Forelimb muscle (tissue), 1 donor: ENCODE measurements at places on chromosomes 12 and 14.
A peak's percentile ranks its signal among the peaks of the same experiment; 100 is the strongest.

- DNase-seq: no peak
Observed at GRCh38 chr12:68608191-68608590, 2.5 kb upstream of the RAP1B start.

- no peak for DNase-seq
Observed at GRCh38 chr12:101459642-101460346, 15.3 kb upstream of the SPIC start.

DNA sequence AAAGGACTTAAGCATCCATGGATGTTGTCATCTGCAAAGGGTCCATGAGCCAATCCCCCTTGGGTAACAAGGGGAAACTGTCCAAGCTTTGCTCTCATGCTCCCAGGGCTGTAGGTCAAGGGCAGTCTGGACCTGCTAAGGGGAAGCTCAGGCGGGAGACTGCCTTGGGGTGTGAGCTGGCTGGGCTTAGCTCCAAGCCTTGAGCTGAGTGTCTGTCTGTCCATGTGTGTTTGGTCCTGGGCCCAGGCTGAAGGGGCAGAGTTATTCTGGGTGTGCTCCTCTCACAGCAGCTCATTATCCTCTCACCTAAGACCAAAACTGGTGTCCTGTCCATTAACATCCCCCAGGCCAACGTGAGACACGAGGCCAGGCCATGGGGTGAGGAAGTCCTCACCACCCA, 274.8 kb downstream of the SLC15A4 start:
- no peak for DNase-seq

- DNase-seq: peak; percentile 60
Observed at GRCh38 chr14:52695481-52696091, at the start of gene ERO1A. TSS of gene ERO1A (minus strand) at chr14:52695558. CDS start at chr14:52695481, 77 bp downstream.
